ENCODE measurements at places on chromosomes 6 and 20. TPM values are rescaled to one million over a fixed set of nuclear protein-coding genes. Genes with fewer than 3 reads are reported as not detected.

The RNF182 gene
- total RNA-seq, result not detected

DNA sequence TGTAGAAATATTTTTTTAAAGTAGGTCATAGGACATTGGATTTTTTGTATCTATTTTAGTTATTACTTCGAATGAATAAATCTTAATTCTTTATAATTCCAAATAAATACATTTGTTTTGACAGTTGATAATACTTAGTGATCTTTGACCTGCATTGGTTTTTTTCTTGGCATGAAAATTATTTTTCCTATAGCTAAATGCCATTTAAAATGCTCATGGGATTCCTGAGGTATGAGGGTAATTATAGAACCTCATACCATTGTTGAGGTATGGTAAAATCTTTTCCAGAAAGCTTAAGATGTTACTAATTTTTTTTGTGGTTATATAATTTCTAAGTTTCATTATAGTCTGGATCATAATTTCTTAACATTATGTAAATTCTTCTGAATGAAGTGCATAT is 8.3 kb downstream of the PM20D2 start:
- H3K36me3 ChIP-seq, result peaks cover 8% of the 10 kb centered on the region
- H3K27ac ChIP-seq, result no peak overlapping the region
- no peaks in the 10 kb centered on the region for H3K4me1 ChIP-seq
- H3K4me3 ChIP-seq, result no peak overlapping the region
- DNase-seq, result no peak
- no peaks in the 10 kb centered on the region for H3K27me3 ChIP-seq

The WRNIP1 gene
- 39.3 TPM for total RNA-seq

GRCh38 chr20:35617397-35618262 is 2.0 kb downstream of the SPAG4 start:
- H3K4me3 ChIP-seq, result peak overlapping the region; percentile 56
- no peaks in the 10 kb centered on the region for H3K36me3 ChIP-seq
- H3K27ac ChIP-seq, result peak overlapping the region; percentile 11
- peaks cover 16% of the 10 kb centered on the region for H3K4me1 ChIP-seq
- H3K27me3 ChIP-seq, result no peaks in the 10 kb centered on the region

GRCh38 chr6:32371229-32371628 is 474 bp downstream of the TSBP1 start:
- H3K36me3 ChIP-seq, result no peaks in the 10 kb centered on the region
- H3K4me3 ChIP-seq, result no peak overlapping the region
- H3K27ac ChIP-seq, result no peak overlapping the region

The KCNB1 gene
- not detected for total RNA-seq

DNA sequence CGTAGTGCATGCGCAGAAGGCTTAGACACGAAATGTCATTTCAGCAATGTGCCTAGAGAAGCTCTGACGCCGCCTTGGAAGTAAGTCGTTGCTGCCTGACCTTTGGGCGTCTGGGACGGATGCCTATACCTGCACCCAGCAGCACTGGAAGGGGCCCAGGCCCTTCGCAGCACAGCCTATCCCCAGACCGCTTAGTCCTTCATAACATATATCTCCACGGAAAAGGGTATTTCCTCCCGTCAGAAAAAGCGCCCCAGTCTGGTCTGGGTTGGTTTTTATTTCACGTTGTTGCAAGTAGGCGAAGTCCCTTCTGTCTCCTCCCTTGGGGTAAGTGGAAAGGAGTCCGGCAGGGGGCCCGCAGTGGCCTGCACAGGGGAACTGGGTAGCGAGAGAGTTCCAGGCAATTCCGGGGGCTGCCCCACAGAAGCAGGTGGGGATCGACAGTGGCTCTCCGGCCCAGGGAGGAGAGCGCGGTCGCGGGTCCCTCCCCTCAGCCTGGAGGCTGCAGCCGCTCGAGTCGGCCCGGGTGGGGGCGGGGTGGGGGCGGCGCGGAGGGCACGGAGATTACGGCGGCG is 559 bp upstream of the EYA4 start:
- H3K27ac ChIP-seq, result no peak overlapping the region
- H3K36me3 ChIP-seq, result no peaks in the 10 kb centered on the region
- DNase-seq, result no peak
- no peak overlapping the region for H3K4me3 ChIP-seq

DNA sequence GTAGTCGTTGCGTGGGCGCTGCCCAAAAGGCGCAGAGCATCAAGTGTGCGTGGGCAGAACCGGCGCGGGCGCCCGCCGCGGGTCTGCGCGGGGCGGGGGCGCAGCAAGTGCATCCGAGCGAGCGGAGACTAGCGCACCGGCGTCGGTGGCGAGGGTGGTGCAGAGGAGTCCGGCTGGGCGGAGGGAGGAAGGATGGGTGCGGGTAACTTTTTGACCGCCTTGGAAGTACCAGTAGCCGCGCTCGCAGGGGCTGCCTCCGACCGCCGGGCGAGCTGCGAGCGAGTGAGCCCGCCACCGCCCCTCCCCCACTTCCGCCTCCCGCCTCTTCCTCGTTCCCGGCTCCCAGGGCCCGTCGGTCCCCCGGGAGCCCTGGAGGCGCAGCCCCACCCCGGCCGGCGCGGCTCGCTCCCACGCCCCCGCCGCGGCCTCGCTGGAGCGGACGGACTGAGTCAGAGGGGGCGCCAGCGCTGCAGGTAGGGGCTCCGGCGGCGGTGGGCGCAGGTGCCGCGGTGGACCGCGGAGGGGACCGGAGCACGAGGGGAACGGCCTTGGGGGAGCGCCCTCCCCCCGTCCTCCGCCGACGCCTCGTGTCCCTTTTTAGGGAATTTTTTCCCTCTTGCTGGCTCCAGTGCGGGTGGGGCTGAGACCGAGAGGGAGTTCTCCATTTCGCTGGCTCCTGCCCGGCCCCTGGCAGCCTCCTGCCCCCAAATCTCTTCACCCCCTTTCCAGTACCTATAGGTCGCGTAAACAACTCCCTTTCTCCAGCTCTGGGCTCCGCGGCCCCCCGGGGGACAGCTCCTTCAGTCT is 1.6 kb upstream of the DBNDD2 start:
- peaks cover 7% of the 10 kb centered on the region for H3K4me1 ChIP-seq
- H3K27me3 ChIP-seq, result no peaks in the 10 kb centered on the region
- H3K36me3 ChIP-seq, result peaks cover 19% of the 10 kb centered on the region
- peak; percentile 51 for DNase-seq
- H3K27ac ChIP-seq, result peak overlapping the region; percentile 74
- peak overlapping the region; percentile 71 for H3K4me3 ChIP-seq

The SLC35D3 gene
- total RNA-seq, result not detected

The FIG4 gene
- total RNA-seq, result 13.0 TPM

GRCh38 chr6:44556046-44556445 is 168.5 kb downstream of the CDC5L start:
- no peaks in the 10 kb centered on the region for H3K27me3 ChIP-seq
- DNase-seq, result no peak
- no peaks in the 10 kb centered on the region for H3K4me1 ChIP-seq
- H3K27ac ChIP-seq, result no peak overlapping the region
- H3K36me3 ChIP-seq, result no peaks in the 10 kb centered on the region
- no peak overlapping the region for H3K4me3 ChIP-seq

The SLC16A10 gene
- 16.7 TPM for total RNA-seq

DNA sequence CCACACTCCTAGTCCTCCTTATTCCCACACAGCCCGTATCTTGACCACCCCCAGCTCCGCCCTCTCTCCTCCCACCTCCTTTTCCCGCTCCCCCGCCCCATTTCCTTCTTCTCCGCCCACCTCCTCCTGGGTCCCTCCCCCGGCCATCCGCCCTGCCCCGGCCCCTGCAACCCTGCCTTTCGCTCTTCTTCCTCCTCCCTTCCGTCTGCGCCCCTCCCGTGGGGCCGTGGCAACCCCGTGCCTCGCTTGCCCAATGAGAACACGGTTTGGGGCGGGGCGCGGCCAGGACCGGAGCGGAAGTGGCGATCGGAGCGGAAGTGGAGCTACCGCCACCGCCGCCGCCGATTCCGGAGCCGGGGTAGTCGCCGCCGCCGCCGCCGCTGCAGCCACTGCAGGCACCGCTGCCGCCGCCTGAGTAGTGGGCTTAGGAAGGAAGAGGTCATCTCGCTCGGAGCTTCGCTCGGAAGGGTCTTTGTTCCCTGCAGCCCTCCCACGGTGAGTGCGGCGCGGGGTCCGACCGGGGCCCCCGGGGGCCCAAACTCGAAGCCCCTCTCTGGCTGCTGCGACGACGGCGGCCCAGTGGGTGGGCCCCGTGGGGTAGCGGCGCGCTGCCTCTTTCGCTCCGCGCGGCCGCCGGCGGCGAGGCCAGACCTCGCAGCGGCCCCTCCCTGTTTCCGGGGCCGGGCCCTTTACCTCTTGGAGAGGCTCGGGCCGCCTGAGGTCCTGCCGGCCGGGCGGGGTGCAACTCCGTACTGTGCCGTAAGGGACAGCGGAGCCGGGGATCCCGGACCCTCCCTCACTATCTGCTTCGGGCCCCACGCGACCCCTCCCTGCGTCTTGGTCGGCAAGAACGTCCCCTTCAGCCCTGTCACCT is at the start of gene YWHAB:
Gene YWHAB (plus strand): TSS at position 314 of the 874 bp plus-strand sequence. CDS start 15,829 bp downstream, outside the sequence.
- DNase-seq, result peak; percentile 96
- H3K27ac ChIP-seq, result peak within 1 kb of the TSS; percentile 96
- no peaks in the 10 kb centered on the region for H3K27me3 ChIP-seq
- no peaks in the 10 kb centered on the region for H3K36me3 ChIP-seq
- peaks cover 39% of the 10 kb centered on the region for H3K4me1 ChIP-seq

DNA sequence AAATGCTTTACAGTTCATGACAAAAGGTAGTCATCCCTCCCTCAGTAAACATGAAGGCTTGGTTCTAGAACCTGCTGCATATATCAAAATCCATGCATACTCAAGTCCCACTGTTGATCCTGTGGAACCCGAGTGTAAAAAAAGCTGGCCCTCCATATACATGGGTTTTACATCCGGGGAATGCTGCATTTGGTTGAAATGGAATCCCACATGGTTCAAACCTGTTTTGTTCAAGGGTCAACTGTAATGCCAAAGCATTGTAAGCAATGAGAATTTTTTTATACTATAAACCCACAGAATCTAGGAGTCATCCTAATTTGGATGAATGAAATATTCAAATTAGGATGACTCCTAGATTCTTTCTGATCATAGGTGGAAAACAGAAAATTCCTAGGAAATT is 5.9 kb upstream of the HDAC2 start:
- DNase-seq, result no peak
- H3K4me3 ChIP-seq, result no peak overlapping the region
- H3K27me3 ChIP-seq, result no peaks in the 10 kb centered on the region
- H3K4me1 ChIP-seq, result no peaks in the 10 kb centered on the region

The RIN2 gene
- 20.8 TPM for total RNA-seq

- no peaks in the 10 kb centered on the region for H3K4me1 ChIP-seq
- H3K36me3 ChIP-seq, result peaks cover 11% of the 10 kb centered on the region
- H3K4me3 ChIP-seq, result no peak overlapping the region
These were observed 27.8 kb downstream of the SNHG17 start for GRCh38 chr20:38407321-38407720.

DNA sequence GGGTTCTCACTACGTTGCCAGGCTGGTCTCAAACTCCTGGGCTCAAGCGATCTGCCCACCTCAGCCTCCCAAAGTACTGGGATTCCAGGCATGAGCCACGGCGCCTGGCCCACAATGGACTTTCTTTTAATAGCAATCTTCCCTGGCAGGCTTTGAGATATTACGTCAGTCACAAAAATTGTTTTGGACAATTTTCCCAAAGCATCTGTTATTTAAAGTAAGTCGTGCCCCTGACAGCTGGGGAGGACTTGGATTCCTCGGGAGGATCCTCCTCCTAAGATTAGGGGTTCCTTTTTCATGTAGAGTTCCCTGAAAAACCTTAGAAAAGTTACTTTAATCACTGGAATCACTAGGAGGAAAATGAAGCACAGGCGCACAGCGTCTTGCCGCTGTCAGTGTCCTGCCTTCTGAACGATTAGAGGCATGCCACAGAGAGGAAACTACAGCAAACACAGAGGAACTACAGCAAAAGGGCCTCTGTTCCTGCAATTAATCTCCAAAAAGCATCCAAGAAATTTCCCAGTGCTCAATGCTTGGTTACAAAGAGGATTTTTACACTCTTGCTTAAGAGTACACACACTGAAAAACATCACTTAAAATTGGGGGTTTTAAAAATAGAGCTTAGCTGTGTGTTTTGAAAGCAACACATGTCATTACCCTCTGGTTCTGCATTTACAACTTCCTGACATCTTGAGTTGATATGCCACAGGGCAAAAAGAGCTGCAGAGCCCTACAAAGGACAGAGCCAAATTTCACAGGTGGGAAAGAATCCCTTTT is 4.5 kb downstream of the ACSS1 start:
- peaks cover 28% of the 10 kb centered on the region for H3K4me1 ChIP-seq
- H3K27me3 ChIP-seq, result no peaks in the 10 kb centered on the region
- DNase-seq, result no peak
- H3K27ac ChIP-seq, result peak overlapping the region; percentile 46
- no peak overlapping the region for H3K4me3 ChIP-seq

GRCh38 chr20:36775826-36776225 is 2.3 kb upstream of the DSN1 start:
- H3K36me3 ChIP-seq, result peaks cover 10% of the 10 kb centered on the region
- no peak for DNase-seq
- peaks cover 13% of the 10 kb centered on the region for H3K4me1 ChIP-seq
- H3K4me3 ChIP-seq, result no peak overlapping the region
- H3K27ac ChIP-seq, result no peak overlapping the region

The MOXD1 gene
- not detected for total RNA-seq

GRCh38 chr6:30169658-30170614 is 6.6 kb downstream of the TRIM15 start:
- peaks cover 3% of the 10 kb centered on the region for H3K4me1 ChIP-seq
- H3K4me3 ChIP-seq, result no peak overlapping the region
- peak; percentile 26 for DNase-seq
- H3K27ac ChIP-seq, result no peak overlapping the region
- H3K27me3 ChIP-seq, result peaks cover 12% of the 10 kb centered on the region

The AFG1L gene
- 4.1 TPM for total RNA-seq

DNA sequence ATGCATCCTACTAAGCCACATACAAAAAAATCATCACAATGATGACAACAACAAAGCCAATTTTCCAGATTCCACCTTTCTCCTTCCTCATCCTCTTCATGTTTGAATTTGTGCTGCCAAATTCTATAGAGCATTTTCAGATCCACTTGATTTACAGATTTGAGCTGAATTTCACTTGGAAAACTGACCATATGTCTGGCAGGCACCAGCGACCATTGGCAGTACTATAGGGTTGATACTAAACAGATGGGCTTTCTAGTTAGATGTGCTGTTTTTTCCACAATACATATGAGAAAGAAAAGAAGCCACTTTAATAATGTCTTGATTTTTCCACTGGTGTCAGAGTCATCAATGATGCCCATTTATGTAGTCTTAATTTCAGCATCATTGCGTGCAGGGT is 127.0 kb downstream of the PHACTR3 start:
- H3K4me1 ChIP-seq, result no peaks in the 10 kb centered on the region
- no peak for DNase-seq
- H3K36me3 ChIP-seq, result no peaks in the 10 kb centered on the region

The MEI4 gene
- not detected for total RNA-seq

- H3K4me1 ChIP-seq, result no peaks in the 10 kb centered on the region
- no peak overlapping the region for H3K27ac ChIP-seq
- no peak for DNase-seq
- H3K27me3 ChIP-seq, result no peaks in the 10 kb centered on the region
- no peak overlapping the region for H3K4me3 ChIP-seq
- no peaks in the 10 kb centered on the region for H3K36me3 ChIP-seq
These were observed 54.8 kb downstream of the EDN3 start for GRCh38 chr20:59355242-59355641.

All from naive thymus-derived CD4-positive, alpha-beta T cell (primary cell).